ENCODE measurements at places on chromosomes 13 and 19.

DNA sequence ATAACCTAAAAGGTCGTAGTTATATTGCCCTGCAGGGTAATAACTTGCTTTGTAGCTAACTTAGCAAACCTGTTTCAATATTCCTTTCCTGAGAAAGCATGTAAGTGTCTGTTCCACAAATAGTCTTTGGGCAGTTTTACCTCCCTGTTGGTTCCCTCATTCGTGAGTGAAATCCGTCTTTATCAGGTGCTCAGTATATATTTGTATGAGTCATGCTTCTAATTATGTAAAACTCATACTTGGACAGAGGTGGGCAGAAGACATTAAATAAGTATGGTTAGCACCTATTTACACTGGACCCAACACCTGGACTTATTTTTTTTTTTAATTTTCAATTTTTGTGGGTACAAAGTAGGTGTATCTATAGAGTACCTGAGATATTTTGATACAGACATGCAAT is 44.9 kb upstream of the MEDAG start:
- no peak for DNase-seq

DNA sequence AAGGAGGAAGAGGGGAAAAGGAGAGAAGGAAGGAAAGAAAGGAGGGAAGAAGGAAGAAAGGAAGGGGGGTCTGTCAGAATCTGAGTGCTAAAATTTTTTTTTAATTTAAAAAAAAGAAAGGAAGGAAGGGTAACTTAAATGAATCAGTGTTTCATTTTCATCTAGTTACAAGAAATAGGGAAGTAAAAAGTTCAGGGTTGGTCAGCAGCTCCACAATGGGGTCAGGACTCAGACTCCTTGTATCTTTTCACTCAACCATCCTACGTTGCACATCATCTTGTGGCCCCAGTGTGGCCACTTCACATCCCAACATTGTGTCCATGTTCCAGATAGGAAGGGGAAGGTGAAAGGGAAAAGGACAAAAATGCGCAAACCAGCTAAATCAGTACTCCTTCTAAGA is 14.3 kb upstream of the FNDC3A start:
- DNase-seq = no peak

- no peak for DNase-seq
These were observed 85.4 kb upstream of the SLC15A1 start for GRCh38 chr13:98837896-98838295.

DNA sequence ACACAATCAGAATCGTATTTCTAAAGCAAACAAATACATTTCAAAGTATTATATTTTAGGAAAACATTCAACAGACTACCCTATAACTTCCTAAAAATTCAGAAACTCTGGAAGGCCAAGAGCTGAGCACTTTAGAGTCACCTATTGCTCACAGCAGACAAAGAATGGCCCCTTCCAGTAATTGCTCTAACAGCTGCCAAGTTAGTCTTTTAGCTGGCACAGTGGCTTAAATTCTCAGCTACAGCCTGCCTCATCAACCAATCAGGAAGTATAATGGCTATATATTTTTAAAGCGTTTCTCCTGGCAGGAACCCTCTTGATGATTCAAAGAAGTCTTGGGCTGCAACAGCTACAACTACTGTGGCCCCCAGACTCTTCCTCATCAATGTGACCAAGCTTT is 14.9 kb upstream of the SLITRK5 start:
- DNase-seq = peak; percentile 89

GRCh38 chr13:95607366-95607765 is 37.1 kb downstream of the DZIP1 start:
- DNase-seq = no peak
